CD4-positive, alpha-beta T cell treated with Interleukin-2 at 100 ng/mL for 4 hours (primary cell): ENCODE measurements at places on chromosomes 3 and 15.

- DNase-seq, result no peak
Measured at GRCh38 chr3:5806192-5806591, 618.7 kb downstream of the EDEM1 start.

DNA sequence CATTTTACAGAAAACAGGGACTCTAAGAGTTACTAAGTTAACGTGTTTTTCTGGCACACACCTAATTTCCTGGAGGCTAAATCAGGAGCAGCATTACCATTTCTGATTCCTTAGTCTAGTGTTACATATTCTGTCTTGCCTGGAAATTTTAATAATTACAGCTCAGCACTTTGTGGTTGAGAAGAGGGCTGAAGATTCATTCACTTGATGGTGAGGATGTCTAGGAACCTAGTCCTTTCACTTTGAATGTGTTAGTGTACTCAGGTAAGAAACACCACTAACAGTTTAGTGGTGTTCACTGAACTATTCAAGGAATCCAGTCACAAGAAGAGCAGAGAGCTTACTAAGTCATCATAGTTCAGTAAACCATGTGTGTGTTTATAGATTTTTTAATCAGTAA lies 102.8 kb downstream of the STT3B start:
- DNase-seq, result peak; percentile 18

DNA sequence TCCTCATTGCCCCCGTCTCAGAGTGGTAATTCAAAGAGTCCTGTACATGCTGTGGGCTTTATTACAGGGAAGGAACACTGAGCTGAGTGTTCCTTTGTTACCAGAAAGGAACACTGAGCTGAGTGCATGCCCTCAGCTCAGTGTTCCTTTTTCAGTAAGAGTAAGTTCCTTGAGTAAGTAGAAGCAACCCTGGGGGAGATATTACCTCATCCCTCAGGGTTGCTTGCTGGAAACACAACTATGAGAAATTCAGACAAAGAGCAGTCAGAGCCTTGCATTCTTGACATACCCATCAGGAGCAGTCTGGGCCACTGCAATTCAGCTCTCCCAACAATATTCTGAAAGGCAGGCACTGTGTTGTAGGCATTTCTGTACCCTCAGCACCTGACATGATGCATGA lies 17.0 kb downstream of the CHRM5 start:
- DNase-seq, result no peak

DNA sequence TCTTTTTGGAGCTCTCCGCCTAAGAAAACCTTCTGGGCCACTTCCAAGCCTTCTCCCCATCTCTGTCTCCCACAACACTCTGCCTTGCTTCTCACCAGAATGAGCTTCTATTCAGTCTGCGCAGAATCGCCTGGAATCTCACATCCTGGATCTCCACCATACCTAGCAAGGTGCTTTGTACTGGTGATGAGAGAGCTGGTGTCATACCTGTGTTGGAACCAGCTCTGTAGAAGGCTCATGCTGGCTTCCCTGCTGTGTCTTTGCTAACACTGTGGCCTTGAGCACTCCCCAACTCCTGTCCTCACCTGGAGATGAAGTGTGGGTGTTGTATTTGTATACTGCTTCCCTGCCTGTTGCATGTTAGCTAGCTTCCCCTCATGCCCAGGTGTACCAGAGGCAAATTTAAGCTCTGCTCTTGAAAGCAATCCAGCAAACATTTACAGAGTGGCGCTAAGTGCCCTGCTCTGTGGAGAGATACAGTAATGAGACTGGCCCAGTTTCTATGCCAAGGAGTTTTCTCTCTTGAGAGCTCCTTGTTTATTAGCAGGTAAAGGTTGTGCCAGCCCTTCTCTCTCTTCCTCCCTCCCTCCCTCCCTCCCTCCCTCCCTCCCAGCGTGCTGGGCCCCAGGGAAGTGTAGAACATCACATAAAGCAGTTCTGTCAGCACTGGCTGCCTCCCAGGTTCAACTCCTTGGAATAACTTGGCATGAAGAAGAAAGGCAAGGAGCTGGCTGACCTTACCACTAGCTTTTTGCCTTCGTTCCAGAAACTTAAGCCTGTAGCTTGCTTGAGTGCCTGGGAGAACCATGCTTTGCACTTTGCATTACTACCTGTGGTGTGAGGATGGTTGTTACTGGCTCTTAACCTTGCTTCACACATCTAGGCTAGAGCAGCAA lies 54.9 kb downstream of the TRIM71 start:
- no peak for DNase-seq

GRCh38 chr3:141812586-141812985 lies 49.4 kb downstream of the GRK7 start:
- DNase-seq, result no peak

GRCh38 chr3:188559072-188559429 lies 405.1 kb downstream of the LPP start:
- no peak for DNase-seq

DNA sequence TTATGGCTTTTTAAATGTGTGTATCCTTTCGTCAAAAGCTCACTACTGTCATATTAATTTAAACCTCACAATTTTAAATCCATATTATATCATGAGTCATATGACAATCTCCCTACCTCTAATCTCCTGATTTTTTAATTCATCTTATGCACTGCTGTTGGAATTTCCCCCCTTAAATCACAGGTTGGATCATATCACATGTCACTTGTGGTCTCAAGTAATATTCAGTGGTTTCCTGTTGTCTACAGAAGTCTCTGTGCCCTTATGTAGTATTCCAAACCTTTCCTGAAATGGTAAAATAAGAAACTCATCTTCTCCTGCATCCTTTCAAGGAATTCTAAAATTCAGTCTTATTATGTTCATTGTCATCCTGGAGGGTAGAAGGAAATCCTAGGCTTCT lies 116.0 kb upstream of the CBLB start:
- DNase-seq, result no peak

DNA sequence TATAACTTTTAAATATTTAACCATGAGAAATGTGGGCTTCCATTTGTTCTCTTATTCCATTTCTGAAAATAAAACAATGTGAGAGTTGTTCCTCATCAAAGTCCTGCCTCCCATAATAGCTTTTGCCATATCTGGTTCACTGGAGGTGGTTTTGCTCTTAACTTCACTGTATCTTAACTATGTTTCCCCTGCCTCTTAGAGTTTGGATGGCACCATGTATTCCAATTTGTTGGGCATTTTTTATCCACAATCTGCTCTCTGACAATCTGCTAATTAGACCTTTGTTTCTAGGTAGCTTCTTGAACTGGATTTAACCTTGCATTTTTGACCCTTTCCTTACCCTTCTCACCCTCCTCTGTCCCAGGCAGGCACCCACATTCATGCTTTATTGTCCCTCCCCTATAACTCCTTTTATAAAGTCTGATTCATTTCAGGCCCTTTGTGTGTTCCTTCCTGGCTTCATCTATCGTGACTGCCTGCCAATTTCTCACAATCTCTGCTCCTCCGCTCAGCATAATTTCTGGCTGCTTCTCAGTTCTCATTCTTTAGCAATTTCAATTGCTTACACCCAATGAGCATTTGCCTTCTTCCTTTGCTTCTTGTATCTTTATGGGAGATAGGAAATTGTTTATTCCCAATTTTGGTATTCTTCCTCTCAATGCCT lies 144.2 kb upstream of the ARHGEF26 start:
- DNase-seq, result no peak

GRCh38 chr3:50154840-50155490 lies at the start of gene SEMA3F:
Gene SEMA3F (plus strand): TSS chr3:50155324. CDS start chr3:50159623, 4,299 bp downstream.
- DNase-seq, result peak; percentile 56

DNA sequence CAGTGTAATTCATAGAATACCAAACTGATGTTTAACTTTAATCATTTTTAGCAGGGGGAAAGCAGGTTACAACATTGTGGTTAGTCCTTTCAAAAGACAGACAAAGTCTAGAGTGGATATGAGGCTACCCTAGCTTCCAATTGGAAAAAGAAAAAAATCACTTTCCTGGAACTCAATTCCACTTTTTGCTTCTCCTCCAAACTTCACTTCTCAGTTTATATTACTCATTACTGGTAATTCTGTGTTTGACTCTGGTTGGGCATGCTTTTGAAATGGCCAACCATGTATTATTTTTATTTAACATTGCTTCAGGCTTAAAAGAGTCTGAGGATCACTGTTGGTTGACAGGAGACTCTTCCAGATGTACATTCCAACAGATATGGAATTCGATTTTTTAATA lies 84.8 kb downstream of the RAP2B start:
- no peak for DNase-seq

GRCh38 chr15:31032961-31033371 lies 41.5 kb upstream of the MTMR10 start:
- no peak for DNase-seq

- peak; percentile 52 for DNase-seq
Measured at GRCh38 chr3:66378256-66378655, 122.6 kb downstream of the LRIG1 start.

- no peak for DNase-seq
Measured at GRCh38 chr3:64340641-64341101, 115.4 kb upstream of the PRICKLE2 start.

DNA sequence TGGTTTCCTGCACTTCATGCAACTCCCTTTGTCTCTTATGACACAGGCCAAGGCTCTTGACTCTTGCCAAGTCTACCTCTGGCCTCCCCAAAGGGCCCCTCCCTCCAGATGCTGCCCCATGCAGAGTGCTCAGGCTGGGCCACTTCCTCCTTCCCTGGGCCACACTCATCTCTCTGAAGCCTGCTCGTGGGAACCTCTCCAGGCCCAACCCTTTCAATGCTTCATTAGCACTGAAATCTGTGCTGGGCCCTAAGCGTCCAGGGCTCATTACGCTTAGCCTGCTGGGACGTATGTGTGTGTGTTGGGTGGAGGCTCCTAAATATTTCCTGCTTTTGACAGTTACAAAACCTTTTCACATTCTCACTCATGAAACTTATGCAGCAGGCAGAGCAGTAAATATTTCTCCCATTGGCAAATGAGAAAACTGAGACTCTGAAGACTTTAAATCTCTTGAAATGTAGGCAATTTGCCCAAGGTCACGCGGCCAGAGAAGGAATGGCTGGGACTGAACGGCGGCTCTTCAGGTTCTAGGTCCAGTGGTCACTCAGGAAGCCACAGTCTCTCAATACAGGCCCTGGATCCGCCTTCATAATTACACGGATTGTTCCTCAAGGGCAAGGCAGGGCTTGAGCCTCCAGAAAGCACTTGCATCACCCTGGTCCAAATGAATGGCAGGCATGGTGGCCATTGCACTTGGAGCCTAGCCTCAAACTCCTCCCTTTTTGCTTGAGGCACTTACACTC lies 241.7 kb upstream of the HES1 start:
- DNase-seq, result no peak

DNA sequence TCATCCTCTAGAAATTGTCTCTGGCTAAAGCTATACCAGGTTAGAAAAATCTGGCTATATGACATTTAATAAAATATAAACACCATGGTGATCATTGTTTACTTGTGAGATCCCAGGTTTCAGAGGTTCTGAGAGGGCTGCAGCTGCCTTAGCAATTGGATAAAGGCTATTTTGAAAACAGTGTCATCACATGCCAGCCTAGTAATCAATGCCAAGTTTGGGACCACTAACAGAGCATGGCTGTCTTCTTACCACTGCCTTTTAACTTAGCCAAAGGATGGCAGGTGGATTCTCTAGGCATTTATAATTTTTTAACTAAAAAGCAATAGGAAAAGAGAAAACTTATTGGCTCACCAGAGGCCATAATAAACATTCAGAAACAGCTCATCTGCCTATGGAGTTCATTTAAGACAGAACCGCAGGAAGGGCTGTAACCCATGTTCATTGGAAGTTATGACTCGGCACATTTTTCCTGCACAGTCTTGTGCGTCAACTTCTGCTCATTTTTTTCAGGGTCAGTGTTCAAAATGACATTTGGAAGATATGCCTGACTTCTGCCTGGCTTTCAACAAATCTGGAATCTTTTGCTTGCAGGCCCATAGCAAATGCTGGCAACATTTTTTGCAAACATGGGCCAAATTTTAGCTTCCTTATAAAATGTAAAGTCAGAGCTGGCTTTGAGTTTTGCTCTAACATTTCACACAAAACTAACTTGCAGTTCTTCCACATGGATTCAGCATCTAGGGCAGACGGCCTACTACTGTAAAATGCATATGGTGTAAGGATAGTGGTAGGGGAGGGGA lies 476.0 kb upstream of the TBL1XR1 start:
- no peak for DNase-seq

DNA sequence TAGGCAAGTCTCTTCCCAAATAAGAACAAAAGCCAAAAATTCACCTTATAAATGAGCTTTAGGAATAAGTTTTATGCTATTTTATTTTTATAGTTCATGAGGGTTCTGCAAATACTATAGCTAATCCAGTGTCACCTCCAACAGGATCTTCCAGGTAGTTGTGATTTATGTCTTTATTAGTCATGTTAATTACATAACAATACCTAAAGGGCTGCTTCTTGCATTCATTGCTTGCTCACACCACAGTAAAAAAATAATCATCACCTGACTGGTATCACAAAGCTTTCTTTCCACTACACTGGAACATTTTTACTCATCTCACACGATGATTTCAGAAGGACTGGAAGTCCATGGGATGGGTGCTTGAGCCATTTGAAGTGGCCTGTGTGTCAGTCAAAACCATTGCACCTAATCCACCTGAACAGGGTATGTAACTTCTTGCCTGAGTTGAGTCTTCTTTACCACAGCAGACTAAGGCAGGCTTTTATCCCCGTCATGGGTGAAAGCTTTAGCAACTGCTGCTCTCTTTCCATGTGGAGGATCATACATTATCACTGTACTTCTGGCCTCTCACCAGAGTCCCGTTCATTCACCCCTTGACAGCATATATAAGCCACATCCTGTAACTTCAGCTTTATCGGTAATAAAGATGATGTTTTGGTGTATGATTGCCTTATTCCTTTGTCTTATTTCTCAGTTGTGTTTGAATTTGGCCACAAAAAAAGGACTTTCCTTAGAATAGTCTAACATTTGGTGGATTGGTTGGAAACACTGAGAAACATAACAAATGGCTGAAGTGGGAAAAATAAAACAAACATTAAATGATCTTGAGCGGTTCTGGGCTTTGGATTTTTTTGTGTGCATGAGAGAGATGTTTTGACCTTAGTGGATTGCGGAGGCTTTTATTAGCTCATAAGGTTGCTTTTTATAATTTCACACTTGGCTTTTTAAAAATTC lies 382.6 kb upstream of the THBS1 start:
- no peak for DNase-seq
